Globus pallidus (tissue), 1 donor: ENCODE measurements at places on chromosomes 2 and 18.

- DNase-seq: no peak
These were observed 89.1 kb downstream of the POLR1A start for GRCh38 chr2:86016581-86016980.

- no peak for DNase-seq
These were observed 19.5 kb downstream of the CNOT11 start for GRCh38 chr2:101272045-101272784.

- DNase-seq: no peak
These were observed 84.0 kb upstream of the NEUROD1 start for GRCh38 chr2:181764095-181764963.

DNA sequence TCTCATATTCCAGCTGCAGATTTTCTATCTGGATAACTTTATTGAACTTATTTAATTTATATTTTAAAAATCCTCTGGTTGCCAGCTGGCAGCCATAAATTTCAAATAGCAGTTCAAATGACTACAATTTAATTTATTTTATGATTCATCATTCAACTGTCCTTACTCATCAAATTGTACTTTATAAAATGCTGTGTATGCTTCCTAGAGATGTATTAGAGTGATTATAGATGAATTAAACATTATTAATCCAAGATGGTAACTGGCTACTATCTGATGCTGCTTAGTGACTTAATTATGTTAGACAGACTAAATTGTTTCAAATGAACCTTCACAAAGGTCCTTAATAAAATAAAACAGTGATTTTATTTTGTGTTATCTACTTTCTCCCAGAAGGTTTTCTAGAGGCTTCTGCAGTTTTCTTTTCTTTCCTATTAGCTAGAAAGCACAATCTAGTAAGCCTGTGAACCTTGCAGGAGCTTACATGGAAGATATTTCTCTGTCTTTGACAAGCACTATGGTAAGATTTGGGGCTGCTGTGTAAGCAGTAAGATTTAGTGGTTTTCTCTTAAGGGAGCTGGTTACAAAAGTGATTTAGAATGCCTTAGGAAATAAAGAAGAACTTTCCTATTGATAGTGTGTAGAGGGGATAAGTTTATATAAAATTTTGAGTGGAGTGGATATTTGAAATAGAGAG, 322.3 kb downstream of the FSIP2 start:
- no peak for DNase-seq

DNA sequence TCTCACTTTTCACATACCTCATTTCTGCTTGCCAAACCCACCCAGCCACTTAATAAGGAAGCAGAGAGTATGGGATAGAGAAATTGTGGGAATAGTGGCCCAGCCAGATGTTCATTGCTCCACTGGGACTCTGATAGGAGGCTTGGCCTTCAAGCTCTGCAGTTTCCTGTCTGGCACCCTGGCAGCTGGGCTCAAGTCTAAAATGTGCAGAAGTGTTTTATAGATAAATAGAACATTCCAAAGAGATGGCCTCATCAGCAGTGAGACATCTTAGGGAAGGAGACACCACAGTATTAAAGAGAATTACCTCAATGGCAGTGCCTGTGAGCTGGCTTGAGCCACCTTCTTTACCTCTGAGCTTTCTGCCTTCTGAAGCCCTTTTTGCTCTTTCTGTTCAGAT, 24.7 kb downstream of the COPS7B start:
- no peak for DNase-seq

DNA sequence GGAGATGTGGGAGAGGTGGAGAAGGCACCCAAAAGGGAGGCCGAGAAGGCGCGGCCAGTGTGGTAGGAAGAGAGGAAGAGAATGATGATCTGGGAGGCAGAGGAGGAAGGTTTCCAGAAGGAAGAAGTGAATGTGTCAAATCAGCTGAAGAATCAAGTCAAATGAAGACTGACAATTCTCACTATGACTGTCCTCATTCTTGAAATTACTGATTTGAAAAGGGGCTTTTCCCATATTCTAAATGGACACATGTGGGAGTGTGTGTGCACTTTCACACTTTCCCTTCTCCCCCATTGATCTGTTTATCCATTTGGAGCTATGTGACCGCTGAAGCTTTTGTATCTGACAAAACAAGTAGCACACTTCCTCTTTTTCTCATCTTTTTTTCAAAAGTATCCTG, 6.1 kb downstream of the AFF3 start:
- no peak for DNase-seq

DNA sequence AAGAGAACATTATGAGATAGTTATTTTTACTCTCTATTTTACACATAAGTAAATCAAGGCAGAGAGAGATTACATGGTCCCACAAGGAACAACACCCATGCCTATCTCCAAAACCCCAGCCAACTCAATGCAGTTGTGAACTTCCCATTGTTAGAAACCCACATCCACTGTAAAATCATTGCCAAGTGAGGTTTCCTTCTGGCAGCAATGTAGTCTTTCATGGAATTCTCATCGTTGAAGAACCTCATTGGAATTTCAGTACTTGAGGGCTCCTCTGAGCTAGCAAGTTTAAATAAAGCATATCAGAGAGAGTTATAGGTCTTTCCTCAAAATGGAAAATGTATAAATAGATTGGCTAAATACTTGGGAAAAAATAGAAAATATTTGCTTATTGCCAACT, 105.2 kb downstream of the RAD51AP2 start:
- no peak for DNase-seq

GRCh38 chr2:23776021-23776420, 150.9 kb downstream of the ATAD2B start:
- DNase-seq: no peak

DNA sequence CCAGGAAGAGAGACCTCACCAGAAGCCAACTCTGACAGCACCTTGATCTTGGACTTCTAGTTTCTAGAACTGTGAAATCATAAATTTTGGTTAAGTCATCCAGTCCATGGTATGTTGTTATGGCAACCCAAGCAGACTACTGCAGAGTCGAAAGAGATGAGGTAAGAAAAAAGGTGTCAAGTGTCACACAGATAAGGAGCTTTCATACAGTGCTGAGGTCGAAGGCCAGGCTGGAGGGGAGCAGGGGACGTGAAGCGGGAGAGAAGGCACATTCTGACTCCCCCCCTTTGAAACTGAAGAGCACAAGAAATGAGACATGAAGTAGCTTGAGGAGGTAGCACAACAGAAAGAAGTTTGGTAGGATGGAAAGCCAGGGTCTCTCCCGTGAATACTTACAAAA, 110.4 kb downstream of the ALK start:
- no peak for DNase-seq

DNA sequence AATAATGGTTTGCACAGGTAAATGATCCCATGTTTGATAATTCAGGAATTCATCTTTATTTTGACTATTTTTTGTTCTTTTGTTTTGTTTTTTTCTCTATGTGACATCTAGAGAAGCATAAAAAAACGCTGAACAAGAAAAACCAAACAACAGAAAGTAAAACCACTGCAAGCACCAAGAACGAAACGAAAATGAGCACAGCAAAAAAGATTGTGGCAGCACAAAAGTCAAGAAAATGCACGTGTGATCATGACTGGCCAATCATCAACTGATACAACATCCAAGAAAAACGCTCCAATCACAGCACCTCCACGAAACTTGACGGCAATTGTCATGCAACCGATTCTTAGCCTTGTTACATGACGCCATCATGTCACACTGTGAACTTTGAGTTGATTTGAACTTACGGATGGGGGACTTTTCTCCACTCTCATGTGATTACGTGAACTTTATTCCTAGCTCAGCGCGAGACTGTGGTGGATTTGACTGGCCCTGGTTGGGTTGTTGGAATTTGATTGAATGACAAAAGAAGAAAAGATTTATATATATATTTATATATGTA, 318.7 kb downstream of the CELF4 start:
- no peak for DNase-seq

- DNase-seq: no peak
These were observed 75.3 kb upstream of the CYP26B1 start for GRCh38 chr2:72222829-72223564.

DNA sequence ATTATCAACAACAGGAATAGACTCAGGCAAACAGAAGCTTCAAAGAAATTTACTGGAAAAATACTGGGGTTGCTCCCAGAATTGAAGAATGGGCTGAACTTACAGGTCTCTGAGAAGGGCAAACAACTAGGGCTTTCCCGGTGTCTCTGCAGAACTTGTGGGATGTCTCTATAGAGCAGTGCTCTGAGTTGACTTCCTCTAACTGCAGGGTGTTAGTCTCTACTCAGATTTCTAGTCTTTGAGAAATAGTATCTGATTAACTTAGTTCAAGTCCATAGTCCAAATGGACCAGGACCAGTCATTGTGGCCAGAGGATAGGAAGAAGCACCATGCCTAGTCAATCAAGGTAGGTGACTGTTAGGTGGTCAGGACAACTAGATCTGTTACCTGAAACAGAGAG, 45.8 kb downstream of the LIMS1 start:
- DNase-seq: no peak

DNA sequence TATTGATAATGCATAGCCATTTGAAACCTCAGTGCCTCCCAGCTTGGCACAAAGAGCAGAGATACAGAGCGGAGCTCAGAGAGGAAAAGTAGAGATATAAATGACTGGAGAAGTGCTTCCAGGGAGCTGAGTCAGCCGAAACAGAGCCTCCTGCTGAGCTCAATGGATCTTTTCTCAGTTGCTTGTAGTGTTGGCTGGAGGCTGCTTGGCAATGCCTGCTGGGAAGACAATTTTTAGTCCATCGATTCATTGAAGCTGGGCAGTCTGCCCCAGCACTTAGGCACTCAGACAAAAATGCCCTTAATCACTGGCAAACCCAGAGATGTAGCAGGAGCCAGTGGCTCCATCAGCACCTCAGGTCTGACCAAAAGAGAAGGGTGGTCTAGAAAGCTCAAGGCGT, 81.3 kb upstream of the SETBP1 start:
- peak; percentile 83 for DNase-seq

DNA sequence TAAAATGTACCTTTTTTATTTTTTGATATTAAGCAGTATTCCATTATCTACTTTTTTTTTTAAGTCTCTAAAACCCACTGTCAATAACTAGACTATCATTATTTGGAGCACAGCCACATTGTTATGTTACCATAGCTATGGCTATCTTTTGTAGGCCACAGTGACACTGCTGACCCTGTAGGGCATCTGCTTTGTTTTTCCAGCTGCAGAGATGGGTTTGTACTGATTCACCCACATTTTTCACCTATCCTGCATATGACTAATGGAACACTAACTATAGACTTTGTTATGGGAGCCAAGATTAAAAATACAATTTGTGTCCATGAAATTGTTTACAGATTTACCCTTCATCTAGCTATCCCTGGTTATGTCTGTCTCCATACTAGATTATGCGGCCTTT, 21.6 kb upstream of the OTX1 start:
- no peak for DNase-seq

- no peak for DNase-seq
These were observed 214.9 kb upstream of the TNP1 start for GRCh38 chr2:217074576-217075255.

DNA sequence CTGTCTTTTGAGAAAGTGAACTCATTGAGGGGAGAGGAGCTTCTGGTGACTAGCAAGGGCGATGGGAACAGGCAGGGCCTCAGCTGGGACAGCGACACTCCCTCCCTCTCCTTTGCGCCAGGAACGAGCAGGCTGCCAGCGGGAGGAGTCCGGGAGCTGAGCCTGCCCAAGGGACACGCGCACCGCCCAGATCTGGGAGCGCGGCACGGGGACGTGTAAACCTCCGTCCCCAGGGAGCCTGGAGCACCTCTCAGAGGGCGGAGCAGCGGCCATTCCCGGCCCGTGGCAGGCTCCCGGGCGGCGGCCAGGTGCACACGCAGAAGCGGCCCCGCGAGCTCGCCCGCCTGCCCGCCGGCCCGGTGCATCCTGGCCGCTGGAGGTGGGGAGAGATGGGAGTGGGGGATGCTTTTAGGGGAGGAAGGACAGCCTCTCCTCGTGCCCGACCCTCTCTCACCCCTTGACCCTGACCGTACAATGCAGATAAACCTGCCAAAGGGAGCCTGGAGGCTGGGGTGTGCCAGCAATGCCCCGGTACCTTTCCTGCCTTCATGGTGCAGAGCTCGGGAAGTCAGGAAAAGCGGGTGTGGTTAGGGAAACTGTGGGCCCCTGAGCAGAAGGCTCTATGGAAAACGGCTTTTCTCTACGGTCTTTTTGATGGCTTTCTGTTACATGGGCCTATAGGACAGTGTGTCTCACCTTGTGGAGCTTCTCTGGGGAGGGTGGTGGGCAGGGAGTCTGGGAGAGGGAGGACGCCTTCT, 2.2 kb downstream of the AQP4 start:
- DNase-seq: peak; percentile 76

DNA sequence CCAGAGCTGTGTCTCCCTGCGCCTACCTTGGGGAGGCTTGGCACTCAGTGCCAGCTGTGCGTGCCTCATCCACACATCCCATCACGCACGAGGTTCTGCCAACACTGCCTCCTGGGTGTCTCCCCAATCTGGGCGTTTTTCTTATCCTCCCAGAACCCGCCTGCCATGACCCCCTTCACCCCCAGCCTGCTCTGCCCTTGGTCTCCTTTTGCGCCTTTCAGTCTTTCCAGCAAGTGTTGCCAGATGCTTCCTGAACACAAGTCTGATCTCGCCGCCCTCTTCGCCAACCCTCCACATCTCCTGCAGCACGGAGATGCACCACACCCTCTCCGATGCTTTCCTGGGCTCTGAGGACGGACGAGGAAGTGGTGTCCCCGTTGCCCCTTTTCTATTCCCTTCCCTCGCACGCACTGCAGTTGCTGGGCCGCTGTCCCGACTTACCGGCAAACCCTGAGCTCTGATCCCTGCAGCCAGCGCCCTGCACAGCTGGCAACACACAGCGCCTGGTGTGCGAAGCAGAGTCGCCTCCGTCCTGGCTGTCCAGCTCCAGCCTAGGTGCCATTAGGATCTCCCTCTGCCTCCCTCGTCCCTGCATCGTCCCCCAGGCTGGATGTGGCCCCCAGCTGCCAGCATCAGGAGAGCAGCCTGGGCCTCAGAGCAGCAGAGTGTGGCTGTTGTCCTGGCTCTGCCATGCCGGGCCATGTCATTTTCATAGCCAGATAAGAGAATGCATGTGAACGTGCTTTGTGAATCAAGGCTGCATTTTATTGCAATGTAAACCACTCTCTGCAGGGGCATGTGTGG, 22.6 kb upstream of the ALLC start:
- no peak for DNase-seq

DNA sequence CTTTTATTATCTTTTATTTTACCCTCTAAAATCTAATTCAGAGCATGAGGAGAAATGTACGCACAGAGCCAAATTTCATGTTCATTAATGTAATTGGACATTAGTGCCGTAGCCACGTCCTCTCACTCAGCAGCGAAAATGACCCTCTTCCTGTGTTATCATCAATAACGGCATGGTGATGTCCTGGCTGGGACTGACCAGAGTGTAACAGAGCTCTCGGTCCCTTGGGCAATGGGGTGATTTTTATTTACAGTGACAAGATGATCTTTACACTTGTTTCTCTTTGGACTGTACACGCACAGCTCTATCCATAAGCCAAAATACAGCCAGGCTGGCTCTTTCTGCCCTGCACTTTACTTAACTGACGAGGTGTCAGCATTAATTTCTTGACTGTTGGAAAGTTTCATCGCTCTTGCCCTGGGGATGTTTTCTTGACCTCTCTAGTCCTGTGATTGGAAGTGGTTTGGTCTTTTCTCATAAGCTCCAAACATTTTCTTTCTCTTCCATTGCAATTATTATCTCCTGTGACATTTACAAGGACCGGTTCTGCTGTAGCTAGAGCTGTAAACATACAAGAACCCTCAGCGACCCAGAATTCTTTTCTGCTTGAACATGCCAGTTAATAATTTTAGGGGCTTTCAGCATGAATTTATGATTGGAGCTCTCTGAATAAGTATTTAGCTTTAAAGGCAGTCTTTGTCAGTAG, 308.0 kb upstream of the PIK3C3 start:
- DNase-seq: no peak
